ENCODE measurements at places on chromosomes 11 and 22.

GRCh38 chr11:9754010-9754471 lies 90.2 kb downstream of the SWAP70 start:
- DNase-seq, result no peak

- DNase-seq, result no peak
These were observed 130.6 kb downstream of the WNT11 start for GRCh38 chr11:76075716-76076115.

GRCh38 chr11:119421351-119421750 lies 1.6 kb downstream of the THY1 start:
- DNase-seq, result no peak

DNA sequence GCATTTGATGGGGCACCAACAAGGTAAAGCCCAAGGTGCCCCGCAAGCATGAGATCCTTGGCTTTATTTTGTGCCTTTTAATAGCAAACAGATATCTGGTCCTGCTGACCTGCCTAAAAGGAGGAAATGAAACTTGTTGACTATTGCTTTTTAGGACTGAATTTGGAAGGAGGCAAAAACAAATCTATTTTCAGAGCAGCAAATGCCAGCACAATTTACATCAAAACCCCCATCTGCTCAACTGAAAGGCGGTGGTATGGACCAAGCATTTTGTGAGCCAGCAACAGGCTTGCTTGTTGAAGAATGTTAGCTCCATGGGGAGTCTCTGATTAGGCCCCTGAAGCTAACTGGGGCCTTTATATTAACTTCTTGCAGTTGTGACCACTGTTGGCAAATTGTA lies 192.6 kb upstream of the E2F8 start:
- DNase-seq, result no peak

DNA sequence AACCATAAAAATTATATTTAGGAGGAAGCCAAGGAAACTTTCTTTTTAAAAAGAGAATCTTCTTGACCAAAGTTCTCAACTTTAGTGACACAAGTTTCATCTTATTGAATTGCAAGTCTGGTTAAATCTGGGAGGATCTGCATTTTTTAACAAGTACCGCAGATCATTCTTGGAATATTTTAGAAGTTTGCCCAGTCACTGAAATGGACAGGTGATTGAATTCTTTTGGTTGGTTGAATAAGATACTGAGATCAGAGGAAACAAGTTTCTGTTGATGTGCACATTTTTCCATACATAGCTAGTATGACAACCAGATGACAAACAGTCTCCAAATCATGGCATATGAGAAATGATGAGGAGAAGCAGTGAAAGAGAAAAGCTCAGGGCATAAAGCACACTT lies 50.2 kb downstream of the SLN start:
- DNase-seq, result no peak
